ENCODE measurements at places on chromosomes 1 and 21.

GRCh38 chr1:179866616-179867015 lies 11.0 kb downstream of the TOR1AIP2 start:
- no peak for DNase-seq

- DNase-seq = no peak
Measured at GRCh38 chr1:36339615-36340014, 16.2 kb upstream of the EVA1B start.

DNA sequence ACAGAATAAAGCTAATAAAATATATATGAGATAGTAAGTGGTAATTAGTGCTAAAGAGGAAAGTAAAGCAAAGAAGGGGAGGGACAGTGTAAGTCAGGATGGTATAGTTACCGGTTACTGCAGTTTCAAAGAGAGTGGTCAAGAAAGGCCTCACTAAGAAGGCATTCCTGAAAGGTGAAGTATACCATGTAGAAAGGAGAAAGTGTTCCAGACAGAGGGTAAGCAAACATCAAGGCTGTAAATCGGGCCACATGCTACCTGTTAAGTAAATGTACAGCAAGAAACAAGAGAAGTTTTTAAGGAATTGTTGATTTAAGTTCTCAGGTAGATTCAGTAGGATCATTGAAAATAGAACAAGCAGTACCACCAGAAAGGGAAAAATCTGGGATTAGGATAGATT lies 9.7 kb downstream of the DESI2 start:
- no peak for DNase-seq

DNA sequence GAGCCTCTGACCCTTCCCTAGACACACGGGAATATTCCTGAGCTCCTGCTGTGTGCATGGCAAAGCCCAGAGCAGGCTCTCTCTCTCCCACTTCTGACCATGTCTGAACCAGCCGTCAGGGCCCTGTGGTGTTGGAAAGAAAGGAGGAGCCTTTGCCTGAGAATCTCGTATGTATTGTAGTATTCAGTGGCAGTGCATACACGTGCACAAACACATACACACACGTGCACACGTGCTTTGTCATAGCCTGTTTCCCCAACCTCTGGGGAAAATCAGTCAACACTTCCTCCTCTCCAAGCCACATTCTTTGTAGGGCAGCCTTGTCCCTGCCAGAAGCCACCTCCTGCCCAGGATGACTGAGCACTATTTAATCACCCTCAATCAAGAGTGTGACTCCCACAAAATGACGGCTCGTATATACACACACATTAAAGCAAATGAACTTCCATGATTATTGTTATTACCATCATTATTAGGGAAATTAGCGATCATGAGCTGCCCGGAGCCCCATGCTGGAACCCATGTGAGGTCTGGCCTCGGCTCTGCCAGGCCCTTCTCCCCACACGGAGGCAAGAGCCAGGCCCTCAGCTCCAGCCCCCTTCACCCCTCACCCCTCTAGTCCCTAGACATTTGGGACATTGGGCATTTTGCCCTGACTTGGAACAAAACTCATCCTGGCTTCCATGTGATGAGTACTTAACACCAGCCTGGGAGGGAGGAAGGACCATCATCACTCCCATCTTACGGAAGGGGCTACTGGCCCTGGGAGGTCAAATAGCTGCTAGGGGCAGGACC lies 331.9 kb downstream of the NPHP4 start:
- peak; percentile 16 for DNase-seq

DNA sequence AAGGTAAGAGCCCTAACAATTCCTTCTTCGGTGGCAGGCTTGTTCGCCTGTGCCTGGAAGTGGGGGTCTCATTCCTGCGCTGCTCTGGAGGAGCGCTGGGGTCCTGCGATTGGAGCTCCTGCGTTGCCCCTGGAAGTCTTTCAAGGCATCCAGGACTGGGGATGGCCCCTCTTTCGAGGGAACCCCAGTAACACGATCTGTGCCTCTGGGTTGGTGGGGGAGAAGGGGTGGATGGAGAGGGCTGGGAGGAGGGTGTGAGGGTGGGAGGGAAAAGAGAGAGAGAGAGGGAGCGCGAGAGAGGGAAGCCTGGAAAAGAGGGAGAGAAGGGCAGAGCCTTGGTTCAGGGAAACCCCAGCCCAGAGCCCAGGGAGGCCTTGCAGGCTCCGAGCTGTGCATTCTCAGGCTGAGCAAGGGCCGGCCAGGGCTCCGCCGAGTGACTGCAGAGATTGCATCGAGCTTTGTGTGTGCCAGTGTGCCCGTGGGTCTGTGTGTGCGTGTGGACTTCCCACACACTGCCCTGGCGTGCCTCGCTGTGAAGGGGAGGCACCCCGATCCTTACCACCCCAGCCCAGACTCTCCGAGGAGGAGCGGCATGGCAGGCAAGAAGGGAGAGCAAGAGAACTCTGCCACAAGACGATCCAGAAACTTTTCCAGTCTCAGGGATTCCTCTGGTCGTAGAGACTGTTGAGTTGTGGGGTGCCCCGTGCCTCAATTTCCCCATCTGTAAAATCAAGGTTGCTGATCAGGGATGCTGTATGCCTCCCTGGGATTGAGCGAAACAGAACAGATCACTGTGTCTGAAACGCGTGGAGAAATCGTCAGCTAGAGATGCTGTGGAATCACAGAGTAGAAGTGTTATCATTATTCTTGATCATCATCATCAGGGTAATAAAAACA lies 619 bp downstream of the BCL9 start:
- DNase-seq = no peak

Data from NCI-H2029 treated with DMSO at 0.1 percent for 48 hours (cell line).